ENCODE measurements at places on chromosomes 7 and 10.

GRCh38 chr10:17427201-17427600 lies 27.2 kb downstream of the ST8SIA6 start:
- DNase-seq, result no peak

GRCh38 chr10:93208717-93209464 lies 135.2 kb downstream of the CYP26A1 start:
- DNase-seq, result no peak

DNA sequence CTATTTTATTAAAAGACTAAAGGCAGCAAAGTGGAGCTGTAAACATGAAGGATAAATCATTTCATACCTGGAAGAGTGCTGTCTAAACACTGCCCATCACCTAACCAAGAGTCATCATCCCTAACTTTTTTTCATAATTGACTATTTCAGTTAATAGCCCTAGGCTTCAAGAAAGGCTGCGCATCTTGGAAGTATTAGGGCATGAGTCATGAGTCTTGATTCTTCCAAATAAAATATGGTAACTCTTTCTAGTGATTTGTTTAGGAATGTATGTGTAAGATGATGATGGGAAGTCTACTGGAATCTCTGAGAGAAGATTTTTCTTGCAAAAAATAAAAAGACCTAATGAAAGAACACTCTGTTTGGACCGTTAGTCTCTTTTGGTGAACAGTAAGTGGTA lies 207.7 kb upstream of the AHR start:
- DNase-seq, result no peak

DNA sequence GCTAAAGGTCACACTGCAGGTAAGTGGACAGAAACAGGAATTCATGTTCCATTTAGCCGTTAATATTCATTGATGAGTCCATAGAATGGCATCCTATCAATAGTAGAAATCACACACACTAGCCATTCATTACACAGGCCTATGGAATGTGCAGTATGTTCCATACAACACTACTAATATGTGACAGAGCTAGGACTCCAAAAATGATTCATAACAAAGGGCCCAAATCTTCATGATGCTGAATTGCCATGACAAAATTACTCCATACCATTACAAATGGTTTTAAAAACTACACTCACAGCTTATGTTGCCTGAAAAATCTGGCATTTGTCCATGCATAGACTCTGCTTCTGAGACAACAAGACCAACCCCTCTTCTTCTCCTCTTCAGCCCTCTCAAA lies 549.1 kb downstream of the XPNPEP1 start:
- no peak for DNase-seq

DNA sequence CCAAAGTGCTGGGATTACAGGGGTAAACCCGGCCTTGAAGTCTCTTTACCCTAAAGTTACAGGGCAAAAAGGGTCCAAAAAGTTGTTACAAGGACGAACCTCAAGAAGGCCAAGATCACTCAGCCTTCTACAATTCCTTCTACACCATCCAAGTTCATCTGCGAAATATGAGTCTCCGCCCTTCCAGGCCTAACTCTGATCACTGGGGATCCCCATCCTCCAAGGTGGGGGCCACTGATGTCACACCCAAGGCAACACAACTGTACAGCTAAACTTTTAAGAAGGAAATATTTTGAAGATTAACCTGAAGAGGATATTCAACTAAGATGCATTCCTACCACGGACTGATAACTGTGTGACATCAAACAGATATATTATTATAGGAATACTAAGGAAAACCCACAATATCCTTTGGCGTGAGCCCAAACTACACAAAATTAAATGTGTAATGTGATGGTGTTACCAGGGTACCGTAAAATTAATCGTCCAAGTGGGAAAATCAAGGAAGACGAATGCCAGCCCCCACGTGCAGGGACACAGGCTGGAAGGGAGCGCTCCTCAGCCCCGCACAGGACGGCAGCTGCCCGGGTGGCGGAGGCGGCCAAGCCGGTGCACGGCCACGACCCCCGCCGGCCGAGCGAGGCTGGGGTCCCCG lies 1.0 kb downstream of the PAXIP1 start:
- no peak for DNase-seq

DNA sequence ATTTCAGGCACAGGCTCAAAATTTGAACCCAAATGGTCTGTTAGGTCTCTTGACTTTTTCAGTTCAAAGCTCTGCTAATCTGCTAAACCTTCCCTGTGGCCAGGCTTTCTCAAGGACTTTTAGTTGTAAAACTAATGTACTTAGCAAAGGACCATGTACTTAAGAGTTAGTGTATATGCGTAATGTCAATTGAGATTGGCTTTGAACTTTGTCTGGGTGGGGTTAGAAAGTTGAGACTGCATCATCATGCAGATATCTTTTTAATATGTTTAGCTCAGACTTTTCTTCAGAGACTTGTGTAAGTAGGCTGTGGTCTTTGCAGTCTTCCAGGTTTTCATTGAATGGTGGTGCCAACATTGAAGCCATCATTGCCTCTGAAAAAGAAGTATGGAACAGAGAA lies 33.7 kb downstream of the CYP51A1 start:
- no peak for DNase-seq

- no peak for DNase-seq
These were observed 17.9 kb downstream of the NMT2 start for GRCh38 chr10:15150563-15150962.

DNA sequence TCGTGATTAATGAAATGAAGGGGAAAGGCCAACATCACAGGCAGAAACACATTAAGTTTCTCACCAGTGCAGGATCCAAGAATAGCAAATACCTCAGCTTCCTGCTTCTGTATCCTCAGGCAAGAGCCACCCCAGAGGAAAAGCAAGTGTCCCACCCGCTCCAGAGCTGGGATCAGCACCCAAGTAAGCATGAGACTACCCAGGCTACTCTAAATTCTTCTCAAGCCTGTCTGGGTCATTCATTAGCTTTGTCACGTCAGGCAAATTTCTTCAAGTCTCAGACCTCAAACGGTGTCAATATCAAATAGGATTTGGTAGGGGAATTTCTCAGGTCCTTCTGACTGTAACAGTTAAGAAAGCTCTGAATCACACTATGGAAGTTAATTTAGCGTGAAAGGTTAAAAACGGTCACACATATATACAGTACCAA lies 59.0 kb downstream of the GNA12 start:
- no peak for DNase-seq

DNA sequence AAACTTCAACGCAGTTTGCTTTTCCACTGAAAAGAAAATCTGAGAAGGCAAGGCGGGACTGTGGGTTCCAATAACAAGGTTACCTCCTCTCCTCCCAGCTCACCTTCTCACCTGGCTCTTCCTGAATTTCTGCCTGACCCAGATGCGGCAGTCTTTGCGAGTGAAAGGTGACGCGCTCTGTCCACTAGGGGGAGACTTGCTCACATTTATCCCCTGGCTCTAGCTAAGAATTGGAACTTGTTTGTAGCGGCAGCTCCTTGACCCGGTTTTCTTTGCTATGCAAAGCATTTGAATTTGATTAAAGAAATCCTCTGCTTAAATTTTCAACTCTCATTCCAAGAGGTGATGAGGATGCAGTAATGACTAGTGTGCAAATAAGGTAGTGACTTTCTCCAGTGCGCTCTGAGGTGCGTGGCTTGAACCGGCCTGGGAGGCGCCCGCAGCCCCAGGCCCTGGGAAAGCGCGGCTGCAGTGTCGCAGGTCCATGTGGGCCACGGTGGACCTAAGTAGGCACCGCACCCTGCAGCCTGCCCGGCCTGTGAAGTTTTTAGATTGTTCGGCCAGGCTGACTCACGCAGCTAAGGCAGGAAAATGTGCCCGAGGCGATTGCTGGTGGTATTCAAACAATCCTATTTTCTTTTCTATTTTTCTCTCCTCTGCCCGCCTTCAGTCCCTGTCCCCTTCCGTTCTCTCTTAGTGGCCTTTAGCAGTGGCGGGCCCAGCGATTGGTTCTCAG lies 336.9 kb upstream of the NPSR1 start:
- DNase-seq, result peak; percentile 11

DNA sequence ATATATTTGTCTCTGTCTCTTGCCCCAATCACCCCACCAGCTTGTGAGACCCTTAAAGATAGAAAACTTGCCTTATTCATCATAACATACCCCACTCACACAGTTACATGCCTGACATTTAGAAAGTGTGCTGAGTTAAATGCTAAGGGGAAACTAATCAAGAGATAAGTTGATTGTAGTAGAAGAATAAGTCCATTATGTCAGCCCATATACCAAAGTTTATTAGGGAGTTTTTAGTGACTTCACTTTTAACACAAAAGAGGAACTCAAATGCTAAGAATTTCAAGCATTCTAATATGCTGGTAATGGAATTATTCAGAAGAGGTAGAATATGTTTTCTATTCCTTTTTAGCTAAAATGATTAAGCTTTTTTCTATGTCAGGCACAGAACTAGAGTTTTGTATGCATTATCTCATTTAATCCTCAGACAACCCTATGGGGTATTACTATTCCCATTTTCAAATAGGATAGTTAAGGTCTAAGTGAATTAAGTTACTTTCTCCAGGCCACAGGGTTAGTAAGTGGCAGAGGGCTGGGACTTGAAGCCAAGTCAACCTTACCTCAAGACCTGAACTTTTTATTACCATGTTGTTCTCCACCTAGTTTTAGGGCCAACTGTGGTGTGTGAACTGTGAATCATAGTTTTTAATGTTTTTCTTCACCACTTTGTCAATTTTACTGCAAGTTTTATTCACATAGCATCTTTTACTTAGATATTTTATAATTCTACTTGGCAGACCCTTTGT lies 19.6 kb downstream of the ASAH2 start:
- DNase-seq, result no peak

DNA sequence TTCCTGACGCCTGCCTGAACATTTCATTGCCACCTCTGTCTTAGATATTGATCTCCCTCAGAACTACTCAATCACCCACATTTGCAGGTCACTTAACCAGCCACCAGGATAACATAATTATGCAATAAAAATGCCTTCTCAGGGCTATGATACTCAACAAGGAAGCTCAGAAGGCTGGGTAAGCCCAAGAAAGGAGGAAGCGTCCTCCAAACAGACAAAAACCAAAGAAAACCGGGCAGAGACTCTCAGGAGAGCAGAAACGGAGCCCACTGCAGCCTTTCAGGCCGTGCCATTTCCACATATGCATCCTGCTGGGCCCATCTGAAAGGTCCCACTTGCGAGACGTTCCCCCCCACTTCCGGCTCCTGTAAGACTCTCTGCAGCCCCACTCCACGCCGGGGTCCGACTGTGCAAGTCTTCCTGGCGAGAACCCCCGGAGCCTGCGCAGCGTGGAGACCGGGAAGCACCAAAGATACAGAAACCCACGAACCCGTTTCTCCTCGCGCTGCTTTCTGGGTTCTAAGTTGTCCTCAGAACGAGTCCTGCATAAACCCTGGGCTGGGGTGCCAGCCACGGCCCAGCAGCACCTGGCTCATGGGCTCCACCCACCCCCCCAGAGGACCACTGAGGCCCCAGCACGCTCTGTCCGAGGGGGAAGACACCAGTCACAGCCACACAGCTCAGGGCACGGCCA lies 83.7 kb downstream of the DIP2C start:
- DNase-seq, result no peak

GRCh38 chr7:117645481-117646165 lies 165.8 kb downstream of the CFTR start:
- no peak for DNase-seq

- no peak for DNase-seq
These were observed 123.9 kb downstream of the LRRC4 start for GRCh38 chr7:127907110-127908040.

- no peak for DNase-seq
These were observed 25.7 kb downstream of the STK32C start for GRCh38 chr10:132281915-132282666.

Data from stimulated activated CD4-positive, alpha-beta T cell treated with anti-CD3 and anti-CD28 coated beads, TNF-alpha, amount 100 ng/mL, for 24 hours (primary cell).